ENCODE measurements at places on chromosomes 7 and 10. TPM values are rescaled to one million over a fixed set of nuclear protein-coding genes. Genes with fewer than 3 reads are reported as not detected.

FOXP2 gene
- total RNA-seq = not detected

NXPH1 gene
- total RNA-seq = not detected

NEUROD6 gene
- not detected for total RNA-seq

METTL27 gene
- total RNA-seq = 1.9 TPM

SNCG gene
- total RNA-seq = 3.2 TPM

OR9A2 gene
- not detected for total RNA-seq
